ENCODE measurements at places on chromosomes 11 and 22.

- DNase-seq, result no peak
These were observed 24.2 kb upstream of the YPEL1 start for GRCh38 chr22:21759646-21760376.

DNA sequence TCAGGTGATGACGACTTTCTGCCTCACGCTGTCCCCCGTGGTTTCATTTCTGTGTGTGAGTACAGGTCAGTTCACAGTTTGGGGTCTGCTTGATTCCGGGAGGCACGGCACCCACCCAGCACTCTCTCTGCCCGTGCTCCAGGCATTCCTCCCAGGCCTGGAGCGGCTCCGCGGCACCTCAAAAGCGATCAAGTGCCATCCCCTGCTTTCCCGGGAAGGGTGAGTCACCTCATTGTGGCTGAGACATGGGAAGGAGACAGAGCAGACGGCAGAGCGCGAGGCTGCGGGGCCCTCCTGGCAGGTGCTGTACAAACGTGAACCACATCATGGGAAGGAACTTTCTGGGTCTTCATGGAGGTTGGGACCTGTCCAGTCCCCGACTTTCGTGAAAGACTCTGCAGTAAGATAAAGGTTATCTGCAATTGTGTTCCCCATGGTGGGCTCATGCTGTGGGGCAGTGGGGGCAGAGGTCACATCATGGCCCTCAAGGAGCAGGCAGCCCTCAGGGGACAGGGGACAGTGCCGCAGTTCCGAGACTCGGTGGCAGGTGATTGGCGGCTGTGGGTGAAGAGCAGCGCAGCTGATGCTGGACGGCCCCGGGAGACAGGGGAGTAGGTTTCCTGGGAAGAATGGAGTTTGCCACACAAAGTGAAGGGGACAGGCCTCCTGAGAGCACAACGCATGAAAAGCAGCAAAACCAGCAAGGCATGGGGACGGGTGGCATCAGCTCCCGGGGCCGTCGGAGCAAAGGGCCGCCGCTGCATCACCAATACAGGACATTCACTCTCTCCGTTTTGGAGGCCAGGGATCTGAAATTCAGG, 65.3 kb downstream of the CELSR1 start:
- no peak for DNase-seq

- no peak for DNase-seq
These were observed 20.8 kb downstream of the P2RX3 start for GRCh38 chr11:57358991-57359390.

- no peak for DNase-seq
These were observed 1291.0 kb downstream of the LRRC4C start for GRCh38 chr11:40168414-40168813.

GRCh38 chr11:68402355-68403031, 58.1 kb upstream of the PPP6R3 start:
- DNase-seq, result peak; percentile 13

- DNase-seq, result no peak
These were observed 507.6 kb downstream of the INSC start for GRCh38 chr11:15622231-15622890.

DNA sequence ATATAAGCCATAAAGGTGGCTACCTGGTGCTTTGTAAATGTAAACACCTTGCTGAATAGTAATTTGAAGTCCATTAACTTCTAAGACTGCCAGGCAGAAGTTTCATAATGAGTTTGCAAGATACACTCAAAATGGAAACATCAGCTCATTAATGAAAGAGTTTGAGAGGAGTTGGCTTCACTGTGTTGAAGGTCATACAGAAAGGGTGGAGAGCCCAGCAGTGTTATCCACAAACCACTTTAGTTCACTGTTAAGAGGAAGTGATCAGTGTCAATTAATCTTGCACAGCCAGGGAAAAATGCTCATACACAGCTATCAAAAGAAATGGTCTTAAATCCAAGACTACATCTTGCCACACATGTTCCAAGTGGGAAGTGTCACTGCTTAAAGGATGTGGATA, 689.4 kb downstream of the JRKL start:
- DNase-seq, result no peak

GRCh38 chr22:37913233-37913721, 7.2 kb downstream of the MICALL1 start:
- no peak for DNase-seq

- DNase-seq, result no peak
These were observed 181.0 kb downstream of the GRIA4 start for GRCh38 chr11:105790840-105791239.

- no peak for DNase-seq
These were observed 799.6 kb upstream of the ARHGAP42 start for GRCh38 chr11:99887481-99887880.

GRCh38 chr22:46654927-46655595, 34.9 kb downstream of the GRAMD4 start:
- DNase-seq, result no peak

GRCh38 chr11:27266125-27266524, 96.9 kb downstream of the CCDC34 start:
- no peak for DNase-seq

DNA sequence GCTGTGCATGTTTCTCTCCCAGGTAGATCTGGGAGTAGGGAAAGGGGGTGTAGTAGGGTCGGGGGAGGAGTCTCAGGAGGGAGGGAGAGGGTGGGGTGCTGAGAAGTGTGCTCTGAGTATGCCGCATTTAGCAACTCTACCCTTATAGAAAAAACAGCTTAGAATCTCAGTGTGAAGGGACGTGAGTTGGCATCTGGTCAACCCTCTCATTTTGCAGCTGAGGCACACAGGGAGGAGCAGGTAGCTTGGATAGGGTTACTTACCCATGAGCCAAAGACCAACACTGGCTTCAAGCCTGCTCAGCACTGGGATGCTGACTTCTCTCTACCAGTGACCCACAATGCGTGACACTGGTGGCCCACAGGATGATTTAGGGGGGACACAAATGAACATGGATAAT, 95.9 kb downstream of the FBXO7 start:
- no peak for DNase-seq

GRCh38 chr11:77207019-77207485, 79.0 kb downstream of the MYO7A start:
- no peak for DNase-seq

GRCh38 chr22:46576556-46577367, 39.3 kb upstream of the CELSR1 start:
- DNase-seq, result peak; percentile 78

- no peak for DNase-seq
These were observed 9.4 kb downstream of the SLC5A12 start for GRCh38 chr11:26712497-26712896.

- peak; percentile 72 for DNase-seq
These were observed 849 bp downstream of the TCF20 start for GRCh38 chr22:42269432-42270175.

DNA sequence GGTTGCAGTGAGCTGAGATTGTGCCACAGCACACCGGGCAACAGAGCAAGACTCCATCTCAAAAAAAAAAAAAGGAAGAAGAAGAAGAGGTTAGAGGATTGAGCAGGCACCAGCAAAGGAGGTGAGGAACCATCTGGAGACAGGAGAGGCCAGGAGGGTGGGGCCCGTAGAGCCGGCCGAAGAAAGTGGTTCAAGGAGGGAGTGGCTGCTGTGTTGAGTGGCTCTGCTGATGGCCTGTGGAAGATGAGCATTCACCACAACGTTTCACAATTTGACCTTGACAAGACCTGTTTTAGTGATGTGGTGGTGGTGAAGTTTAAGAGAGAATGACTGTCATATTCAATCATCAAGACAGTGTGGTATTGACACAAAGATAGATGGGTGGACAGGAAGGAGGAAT, 6.8 kb upstream of the CTSD start:
- DNase-seq, result no peak

DNA sequence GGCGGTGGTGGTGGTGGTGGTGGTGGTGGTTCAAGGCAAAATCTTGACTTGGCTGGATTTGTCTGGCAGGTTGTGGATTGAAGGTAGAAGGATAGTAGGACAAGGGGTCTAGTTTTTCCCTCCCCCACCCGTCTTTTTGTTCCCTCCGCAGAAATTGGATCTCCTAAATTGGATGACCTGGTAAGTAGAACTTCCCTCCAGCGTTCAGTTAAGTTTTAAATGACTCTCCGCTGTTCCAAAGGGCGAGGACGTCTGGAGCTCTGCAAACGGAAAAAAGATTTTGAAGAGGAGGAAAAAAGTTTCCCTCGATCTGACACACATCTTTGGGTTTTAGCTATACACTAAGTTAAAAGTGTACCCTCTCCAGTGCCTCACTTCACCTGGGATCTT, 422 bp upstream of the LGR4 start:
- DNase-seq, result no peak

DNA sequence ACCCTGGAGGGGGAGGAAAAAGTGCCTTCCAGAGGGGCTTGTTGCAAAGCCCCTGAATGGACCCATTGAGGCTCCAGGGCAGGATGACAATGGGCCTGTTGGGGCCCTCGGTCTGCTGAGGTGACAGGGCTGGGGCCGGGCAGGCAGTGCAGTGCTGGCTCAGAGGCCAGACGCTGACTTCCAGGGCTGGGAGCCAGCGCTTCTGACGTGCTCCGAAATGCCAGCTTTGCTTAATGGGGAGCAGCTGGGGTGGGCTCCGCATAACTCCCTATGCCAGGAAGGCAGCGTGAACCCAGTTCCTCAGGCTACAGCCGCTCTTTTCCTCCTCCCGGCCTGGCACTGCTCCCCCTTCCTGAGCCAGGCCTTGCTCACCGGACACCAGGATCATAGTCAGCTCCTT, 17.7 kb downstream of the NAV2 start:
- no peak for DNase-seq

GRCh38 chr11:43404406-43404805, 45.7 kb downstream of the TTC17 start:
- DNase-seq, result no peak

DNA sequence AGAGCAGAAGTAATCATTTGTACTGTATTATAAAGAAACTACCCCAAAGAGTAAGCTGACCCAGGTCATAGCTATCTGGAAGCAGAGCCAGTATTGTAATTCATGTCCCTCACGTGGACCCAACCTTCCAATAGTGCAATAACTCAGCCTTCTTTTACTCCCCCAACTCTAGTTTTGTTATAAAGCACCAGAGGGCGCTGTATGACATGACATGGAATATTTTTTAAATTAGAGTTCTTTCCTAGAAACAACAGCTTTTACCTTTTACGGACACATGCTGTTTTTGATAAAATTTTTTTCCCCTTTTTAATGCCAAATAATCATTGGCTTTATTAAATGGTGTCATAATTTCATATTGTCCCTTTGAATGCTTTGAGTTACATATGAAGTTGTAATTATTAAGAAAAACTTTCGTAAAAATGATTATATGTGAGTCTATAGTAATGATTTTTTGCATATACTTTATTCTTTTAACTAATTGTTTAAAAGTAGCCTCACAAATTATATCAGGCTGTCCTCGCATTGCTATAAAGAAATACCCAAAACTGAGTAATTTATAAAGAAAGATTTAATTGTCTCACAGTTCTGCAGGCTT, 76.9 kb downstream of the DKK3 start:
- peak; percentile 18 for DNase-seq

GRCh38 chr22:27670701-27671412, 130.7 kb downstream of the MN1 start:
- DNase-seq, result no peak

GRCh38 chr11:113255741-113256140, 58.6 kb upstream of the TTC12 start:
- DNase-seq, result no peak

GRCh38 chr11:61962213-61963015, 5.0 kb downstream of the FTH1 start:
- DNase-seq, result no peak

- no peak for DNase-seq
These were observed 21.4 kb downstream of the PATL1 start for GRCh38 chr11:59647245-59647980.

DNA sequence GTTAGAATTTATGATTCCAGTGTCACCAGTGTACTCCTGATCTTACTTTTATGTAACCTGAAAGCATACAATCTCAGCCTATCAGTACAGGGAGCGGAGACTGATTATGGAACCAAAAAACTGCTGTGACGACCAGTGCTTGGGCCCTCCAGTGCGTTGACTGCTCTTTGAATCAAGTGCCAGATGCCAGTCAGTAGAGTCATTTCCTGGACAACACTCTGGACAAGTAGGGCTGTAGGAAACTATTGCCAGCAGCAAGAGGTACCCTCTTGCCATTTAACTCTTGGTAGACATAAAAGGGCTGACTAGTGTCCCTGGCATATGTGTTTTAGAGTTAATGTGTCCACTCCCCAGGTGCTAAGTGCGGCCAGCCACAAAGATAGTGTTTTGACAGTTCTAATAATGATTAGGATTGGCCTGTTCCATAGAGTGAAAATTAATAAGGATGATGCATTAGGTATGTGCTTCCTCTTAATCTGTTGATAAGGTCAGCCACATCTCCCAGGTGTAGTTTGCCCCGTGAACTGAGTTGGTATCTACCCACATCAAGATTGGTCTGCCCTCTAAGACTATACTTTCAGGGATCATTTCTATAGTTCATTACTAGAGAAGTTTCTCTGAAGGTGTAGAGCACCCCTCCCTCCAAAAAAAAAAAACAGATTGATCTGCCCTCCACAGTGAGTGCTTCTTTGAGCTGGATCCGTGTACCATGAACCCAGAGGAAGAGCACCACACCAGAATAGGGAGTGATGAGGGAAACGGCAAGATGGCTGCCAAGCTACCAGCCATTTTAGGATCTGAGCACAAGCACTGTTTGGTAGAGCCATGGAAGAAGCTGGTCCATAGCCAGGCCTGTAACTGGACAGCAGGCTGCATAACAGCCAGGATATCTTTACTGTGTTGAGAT, 20.7 kb upstream of the AIFM3 start:
- DNase-seq, result no peak

DNA sequence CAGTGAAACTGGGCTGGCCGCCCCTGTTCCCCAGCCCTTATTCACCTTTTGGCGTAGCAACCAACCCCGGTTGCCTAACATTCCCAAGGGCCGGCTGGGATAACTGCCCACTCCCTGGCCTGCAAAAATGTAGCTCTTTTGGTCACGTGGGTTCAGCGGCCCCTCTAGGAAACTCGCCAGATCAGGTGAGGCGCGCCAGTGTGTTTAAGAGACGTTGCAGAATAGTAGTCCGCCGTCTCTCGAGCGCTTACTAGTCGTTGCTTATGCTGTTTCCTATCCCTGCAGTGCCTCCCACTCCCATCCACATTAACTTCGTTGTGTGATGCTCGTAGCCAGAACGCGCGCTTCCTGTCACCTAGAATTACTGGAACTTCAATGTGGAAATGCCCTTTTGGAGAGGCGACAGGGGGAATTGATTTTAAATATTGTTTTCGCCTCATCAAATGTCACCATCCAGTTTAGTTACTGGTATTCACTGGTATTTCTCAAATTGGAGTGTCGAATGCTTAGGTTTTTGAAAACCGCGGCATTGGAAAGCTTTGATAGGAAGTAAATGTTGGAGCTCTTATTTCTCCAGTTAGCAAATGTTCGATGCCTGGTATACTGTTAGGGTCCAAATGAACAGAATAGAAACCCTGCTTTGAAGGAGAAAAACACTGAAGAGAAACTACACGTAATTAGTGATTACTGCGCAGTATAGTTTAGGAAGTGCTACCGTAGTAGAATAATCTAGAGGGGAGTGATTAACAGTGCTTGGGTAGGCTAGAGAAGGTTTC, 823 bp downstream of the CEP57 start:
- peak; percentile 94 for DNase-seq

GRCh38 chr22:31085928-31086327, 4.8 kb downstream of the SMTN start:
- DNase-seq, result no peak

GRCh38 chr11:36101466-36101865, 157.6 kb downstream of the LDLRAD3 start:
- no peak for DNase-seq

Measured in NCI-H526 (cell line).